EL (cell line): ENCODE measurements at places on chromosomes 6 and 20.

DNA sequence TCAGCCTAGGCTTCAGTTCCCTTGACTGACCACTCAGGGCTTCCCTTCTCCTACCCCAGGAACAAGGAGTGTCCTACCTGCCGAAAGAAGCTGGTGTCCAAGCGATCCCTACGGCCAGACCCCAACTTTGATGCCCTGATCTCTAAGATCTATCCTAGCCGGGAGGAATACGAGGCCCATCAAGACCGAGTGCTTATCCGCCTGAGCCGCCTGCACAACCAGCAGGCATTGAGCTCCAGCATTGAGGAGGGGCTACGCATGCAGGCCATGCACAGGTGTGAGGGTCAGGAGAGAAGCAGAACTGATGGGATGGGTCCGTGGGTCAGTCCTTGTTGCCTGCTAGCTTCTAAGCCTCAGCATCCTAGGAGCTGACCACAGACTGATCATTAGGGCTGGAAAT, 1.6 kb downstream of the RING1 start:
- DNase-seq = no peak

DNA sequence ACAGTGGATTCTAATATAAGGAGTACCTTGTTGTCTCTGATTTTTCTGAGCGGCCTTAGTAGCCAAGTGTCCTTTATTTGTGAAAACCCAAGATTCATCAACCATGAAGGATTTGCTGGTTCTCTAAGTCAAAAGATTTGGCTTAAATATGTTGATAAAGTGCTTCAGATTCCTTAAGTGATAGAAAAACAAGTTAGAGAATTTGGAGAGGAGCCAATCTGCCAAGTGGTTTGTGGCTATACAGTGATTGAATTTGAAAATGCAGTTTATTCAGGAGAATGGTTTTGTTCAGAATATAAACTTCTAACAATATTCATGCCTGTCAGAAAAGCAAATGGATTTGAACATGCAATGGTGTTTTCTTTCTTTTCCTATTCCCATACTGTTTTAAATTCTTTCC, 54.8 kb downstream of the CAP2 start:
- DNase-seq = peak; percentile 54

- no peak for DNase-seq
Measured at GRCh38 chr6:107435798-107436197, 23.6 kb downstream of the PDSS2 start.

- DNase-seq = no peak
Measured at GRCh38 chr20:15164726-15165125, 827.3 kb upstream of the FLRT3 start.

DNA sequence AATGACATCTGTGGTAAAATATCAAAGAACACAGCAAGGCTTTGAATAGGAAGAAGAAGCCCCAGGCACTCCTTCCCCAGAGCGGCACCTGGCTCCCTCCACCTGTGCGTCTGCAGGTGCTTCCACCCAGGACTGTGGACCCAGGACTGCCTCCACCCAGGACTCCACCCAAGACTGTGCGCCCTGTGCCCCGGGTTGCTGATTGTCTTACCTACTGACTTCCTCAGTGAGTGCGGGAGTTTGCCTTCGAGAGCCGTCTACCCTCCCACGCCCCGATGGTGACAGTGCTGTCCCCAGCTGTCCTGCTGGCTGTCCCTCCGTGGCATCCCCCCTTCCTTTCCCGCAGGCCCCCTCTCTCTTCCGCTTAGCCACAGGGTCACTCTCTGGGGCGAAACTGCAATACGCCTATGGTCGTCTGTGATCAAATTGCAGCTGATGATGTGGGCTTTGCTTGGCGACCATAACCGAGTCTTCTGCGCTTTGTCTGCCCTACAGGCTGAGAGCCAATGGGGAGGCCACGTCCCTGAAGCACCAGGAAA, 52.1 kb downstream of the IRF4 start:
- DNase-seq = no peak

GRCh38 chr6:136961848-136962247, 39.7 kb downstream of the SLC35D3 start:
- DNase-seq = no peak

DNA sequence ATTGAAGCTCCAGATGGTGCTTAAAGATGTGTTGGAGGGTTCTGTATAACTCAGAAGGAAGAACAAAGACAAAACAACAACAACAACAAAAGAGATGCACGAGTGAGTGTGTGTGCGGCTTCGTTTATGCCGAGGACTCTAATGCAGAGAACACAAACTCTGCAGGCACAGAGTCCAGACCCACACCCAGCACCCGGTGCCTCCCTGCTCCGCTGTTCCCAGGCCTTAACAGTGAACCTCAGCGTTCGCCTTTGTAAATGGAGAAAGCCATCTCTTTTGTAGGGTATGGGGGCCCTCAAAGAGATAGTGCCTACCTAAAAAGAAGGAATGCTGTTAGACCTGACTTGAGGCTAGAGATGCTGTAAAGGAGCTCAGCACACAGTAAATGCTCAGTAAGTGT, 243.3 kb downstream of the ERMARD start:
- no peak for DNase-seq

DNA sequence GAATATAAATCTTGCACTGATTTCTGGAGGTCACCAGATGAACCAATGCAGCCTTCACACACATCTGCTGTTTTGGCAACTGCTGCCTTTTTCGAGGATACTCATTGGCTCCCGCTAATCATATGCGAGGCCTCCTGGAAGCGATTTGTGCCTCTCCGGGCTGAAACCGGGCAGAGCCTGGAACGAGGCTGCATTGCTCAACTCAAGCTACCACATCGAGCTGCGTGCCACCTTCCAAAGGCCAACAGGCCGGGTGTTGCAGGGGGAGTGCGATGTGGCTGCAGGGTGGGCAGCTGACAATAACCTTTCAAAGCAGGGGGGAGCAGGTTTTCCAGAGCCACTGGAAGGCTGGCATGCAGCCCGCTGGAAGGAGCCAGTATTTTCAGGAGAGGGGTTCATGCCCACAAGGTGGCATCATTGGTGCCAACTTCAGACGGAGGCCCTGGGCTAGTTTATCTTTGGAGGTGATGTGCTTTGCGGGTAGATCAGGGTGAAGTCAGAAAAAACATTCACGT, 122.6 kb upstream of the IFNGR1 start:
- peak; percentile 27 for DNase-seq

- DNase-seq = no peak
Measured at GRCh38 chr6:33868141-33868540, 64.3 kb upstream of the MLN start.

GRCh38 chr20:13515796-13516558, 122.8 kb downstream of the TASP1 start:
- no peak for DNase-seq

DNA sequence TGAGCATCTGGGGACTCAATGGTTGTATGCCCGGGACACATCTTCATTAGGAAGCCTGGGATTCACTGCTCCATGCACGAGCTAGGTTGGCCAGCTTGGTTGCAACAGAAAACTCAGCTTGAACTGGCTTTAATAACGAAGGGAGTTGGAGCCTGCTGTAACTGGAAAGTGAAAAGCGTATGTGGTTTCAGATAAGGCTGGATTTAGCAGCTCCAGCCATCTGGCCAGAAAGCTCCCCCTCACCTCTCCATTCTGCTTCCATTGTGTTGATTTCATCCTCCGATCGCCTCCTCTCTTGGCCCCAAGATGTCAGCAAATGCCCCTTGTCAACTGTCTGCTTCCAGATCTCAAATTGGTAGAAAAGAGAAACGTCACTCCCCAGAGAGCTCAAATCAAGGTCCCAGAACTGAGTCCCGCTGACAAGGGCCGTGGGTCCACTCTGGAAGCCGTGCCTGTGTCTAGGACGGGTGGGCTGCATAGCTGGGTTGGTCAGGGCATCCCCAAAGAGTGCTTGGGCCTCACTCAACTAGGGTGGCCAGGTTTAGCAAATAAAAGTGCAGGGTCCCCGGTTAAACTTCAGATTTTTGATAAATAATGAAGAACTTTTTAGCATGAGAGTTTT, 117.0 kb upstream of the PMEPA1 start:
- no peak for DNase-seq

- DNase-seq = no peak
Measured at GRCh38 chr20:21377701-21378100, 19.6 kb downstream of the NKX2-4 start.
